ENCODE measurements at places on chromosomes 5 and 9. TPM values are rescaled to one million over a fixed set of nuclear protein-coding genes. Genes with fewer than 3 reads are reported as not detected.

Gene FABP6
- total RNA-seq, result not detected

Gene PDE6A
- not detected for total RNA-seq

Gene ABCA2
- total RNA-seq, result 31.4 TPM

Gene SPAG8
- total RNA-seq, result 1.5 TPM

Gene LCN15
- not detected for total RNA-seq

Gene SOHLH1
- not detected for total RNA-seq

Gene CXCL14
- total RNA-seq, result not detected

Gene PGM5
- not detected for total RNA-seq

DNA sequence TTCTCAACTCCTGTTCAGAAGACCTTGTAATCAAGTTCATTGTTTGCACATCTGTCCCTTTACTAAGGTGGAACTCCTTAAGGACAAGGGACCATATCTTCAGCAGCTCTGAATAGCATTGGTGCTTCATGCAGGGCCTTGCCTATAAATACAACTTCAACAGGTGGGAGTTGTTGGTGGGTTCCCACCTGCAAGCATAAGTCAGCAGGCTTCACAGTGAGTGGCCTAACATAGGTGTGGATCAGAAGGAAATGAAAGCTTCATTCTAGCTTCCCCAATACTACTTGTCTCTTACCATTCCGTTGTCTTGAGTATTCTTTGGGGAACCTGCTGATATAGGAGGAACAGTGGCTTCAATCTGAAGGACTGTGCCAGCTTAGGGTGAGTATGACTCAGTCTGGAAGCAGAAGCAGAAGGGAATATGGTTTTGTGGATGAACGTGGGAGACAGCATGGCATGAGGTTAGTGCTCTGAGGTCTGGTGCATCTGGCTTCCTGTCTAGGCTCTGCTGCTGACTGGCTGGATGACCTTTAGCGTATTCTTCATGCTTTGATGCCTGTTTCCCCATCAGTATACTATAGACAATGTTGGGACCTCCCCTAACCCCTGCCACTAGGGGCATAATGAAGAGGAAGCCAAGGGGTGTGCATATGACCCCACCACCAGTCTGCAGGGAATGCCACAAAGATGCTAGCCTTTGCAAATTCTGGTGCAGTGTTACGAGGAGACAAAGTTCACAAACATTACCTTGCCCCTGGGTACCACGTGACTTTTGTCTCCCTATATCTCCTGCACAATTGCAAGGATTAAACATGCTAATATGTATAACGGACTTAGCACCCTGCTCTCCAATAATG is 192.3 kb downstream of the PALM2AKAP2 start:
- no peak for DNase-seq

DNA sequence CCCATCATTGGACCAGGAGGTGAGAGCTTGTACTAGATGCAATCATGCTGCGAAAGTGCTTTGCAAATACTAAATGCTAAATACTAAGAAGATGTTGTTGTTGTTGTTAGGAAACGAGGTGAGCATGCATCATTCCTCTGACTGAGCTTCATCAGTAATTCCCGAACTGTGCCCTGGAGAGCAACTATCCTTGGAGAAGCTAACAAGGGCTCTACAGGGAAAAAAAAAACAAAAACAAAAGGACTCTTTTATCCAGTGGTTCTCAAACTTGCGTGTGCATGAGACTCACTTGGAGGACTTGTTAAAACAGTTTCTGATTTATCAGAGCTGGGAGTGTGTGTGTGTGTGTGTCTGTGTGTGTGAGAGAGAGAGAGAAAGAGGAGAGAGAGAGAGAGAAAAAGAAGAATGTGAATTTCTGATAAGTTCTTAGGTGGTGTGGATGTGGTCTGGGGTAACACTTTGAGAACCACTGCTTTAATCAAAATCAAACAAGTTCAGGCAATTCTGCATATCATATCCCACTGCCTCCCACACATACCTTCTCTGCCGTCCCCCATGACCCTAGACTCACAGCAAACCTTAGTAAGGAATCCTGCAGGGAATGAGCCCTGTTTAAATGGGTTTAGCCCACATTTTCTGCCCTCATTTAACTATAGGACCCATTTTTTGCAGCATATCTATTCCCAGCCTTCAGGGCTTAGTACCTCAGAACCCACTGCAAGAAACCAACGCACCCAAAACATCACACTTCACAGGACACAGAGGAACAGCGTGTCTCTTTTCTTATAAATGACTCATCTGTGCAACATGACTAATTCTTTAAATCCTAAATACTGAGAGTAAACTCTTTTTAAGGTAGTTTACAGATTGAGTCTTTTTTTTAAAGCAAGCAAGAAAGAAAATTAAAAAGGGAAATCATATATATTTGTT is 48.9 kb downstream of the PDE6A start:
- no peak for DNase-seq

GRCh38 chr5:72889324-72889723 is 66.5 kb upstream of the FCHO2 start:
- no peak for DNase-seq

DNA sequence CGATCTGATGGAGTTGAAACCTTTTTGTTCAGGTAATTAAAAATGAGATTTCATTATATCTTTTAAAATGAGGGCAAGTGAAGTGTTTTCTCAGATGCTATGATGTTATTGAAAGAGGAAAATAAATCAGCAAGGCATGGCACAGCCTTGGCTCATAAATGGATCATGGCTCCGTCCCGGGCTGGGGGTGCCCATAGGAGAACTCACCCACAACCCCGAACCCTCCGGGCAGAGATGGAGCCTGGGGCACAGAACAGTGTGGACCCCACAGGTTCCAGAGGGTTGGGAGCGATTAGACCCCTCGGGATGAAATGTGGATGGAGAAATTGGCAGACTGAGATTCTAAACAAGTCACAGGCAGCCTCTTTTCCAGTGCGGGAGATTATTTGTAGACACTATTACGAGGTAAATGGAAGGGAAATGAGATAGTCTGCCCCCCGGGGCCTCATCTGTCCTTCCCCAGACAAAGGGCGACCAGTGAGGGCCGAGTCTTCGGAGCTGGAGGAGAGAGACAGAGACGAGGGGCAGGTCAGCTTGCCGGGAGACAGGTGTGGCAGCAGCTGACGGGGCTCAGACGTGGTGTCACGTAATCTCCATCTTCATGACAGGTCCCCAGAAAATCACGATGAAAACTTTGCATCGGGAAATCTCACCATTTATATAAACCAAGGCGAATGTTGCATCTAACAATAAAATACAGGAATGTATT is 33.7 kb downstream of the NDUFS6 start:
- DNase-seq, result no peak

DNA sequence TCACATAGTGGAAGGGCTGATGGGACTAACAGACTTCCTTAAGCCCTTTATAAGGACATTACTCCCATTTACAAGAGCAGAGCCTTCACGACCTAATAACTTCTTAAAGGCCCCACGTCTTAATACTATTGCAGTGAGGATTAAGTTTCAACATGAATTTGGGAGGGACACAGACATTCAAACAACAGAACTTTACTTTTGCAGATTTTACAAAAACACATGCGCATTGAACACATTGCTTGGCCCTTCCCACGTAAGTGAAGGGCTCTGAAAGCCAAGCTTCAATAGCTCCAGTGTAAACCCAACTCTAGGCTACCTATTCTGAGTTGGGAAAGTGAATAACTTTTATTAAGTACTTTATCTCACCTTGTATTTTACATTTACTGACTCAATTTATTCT is 53.8 kb upstream of the DNAH5 start:
- no peak for DNase-seq

DNA sequence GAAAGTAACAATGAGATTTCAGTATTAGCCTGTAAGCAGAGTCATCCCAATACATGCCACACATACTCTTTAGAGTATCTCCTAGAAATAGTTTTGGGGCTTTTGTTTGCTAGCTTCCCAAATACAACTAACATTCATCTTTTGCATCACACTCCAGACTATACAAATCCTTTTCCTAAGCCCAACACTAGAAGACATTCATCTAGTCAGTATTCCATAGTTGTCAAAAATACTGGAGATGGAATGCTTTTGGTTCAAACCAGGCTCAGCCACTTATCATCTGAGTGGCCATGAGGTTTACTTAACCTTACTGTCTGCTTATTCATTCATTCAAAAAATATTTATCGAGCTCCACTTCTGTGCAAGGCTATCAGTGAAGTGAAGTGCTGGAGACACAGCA is 205.1 kb upstream of the SGCD start:
- DNase-seq, result no peak

- DNase-seq, result no peak
Measured at GRCh38 chr5:92992073-92992472, 588.9 kb downstream of the NR2F1-AS1 start.

DNA sequence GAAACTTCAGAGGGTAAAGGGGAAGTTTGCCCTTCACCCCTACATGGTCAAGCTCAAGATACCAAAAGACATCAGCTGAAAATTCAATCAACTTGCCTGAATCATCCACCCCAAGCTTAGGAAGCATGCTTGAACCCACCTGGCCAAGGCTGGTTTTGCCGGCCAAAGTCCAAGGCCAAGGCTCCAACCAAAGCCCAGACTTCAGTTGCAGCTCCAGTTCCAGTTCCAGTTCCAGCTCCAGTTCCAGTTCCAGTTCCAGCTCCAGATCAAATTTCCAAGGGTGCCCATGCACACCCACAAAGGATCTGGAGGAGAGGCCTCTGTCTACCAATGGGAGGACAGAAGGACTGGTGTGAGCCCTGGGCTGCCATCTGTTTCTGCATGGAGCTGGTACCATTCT is 4.6 kb upstream of the SERINC5 start:
- no peak for DNase-seq

DNA sequence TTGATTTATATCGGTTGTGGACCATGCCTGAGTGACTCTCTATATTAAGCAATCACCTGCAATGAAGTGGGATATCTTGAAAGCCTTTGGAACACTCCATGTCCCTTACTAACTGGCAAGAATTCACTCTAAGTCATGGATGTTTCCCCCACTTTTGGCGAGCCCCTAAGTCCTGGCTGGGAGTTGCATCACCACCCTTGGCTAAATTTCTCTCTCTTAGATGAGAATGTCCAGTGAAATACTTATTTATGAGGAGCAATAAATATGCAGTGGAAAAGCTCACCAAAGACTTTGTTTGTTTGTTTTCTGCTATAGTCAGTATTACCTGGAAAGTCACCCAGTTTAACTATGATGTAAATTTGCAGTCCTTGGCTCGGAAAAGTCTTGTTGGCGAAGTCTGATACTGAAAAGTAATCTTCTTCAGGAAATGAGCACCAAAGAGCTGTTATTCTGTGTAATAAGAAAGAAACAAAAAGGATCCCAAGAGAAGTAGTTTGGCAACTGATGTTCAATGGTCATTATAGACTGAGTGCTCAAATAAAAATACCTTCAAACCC is 333.8 kb downstream of the DMRT2 start:
- no peak for DNase-seq

- DNase-seq, result no peak
Measured at GRCh38 chr9:27393054-27393846, 96.3 kb upstream of the EQTN start.

DNA sequence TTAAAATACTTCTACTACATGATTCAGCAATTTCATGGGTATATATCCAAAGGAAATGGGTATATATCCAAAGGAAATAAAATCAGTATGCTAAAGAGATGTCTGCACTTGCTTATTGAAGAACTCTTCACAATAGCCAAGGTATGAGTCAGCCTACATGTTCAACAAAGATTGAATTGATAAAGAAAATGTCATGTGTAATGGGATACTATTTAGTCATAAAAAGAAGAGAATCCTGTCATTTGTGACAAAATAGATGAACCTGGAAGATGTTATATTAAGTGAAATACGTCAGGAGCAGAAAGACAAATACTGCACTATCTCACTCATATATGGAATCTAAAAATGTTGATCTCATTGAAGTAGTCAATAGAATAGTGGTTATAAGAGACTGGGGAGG is 944.5 kb upstream of the CTNND2 start:
- DNase-seq, result no peak

DNA sequence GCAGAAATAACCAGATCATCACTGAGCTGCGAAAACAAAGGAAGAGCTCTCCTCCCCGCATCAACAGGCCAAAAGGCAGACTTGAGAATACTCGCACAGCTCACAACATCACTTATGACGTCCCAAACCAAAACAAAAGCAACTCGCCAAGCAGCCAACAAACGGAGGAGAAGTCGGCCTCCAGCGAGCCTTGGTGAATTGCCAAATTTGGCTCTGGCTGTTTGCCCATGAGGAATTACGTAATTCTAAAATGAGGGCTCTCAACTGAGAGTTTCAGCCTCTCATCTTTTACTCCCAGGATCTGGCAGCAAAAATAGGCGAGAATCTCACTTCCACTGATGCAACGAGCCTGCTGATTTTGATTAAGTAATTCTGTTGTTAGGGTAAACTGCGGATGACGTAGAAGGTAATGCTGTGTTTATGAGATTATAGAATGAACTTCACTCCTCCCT is 51.7 kb upstream of the SEMA6A start:
- no peak for DNase-seq

DNA sequence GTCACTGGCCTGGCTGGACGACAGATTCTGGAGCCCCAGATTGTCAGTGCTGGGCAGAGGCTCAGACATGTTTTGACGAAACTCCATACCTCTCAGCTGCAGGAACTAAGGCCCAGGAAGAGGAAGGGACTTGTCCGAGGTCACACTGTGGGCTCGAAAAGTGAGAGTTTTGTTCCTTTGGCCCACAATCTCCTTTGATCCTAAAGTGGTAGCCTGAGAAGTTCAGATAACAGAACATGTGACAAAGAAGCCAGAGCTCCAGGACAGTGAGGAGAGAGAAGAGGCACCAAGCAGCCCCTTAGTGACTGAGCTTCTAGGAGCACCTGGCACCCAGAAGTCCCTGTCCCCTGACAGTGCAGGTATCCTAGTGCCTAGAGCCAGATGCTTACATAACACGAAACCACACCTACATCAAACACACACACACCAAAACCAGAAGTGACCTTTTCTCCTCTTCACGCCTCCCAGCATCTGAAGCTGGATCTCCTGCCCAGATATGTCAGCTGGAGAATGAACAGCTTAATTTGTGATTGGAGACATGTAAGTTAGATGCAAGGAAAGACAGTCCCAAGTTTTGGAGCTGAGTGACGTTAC is 88.9 kb downstream of the ADRB2 start:
- no peak for DNase-seq

- DNase-seq, result no peak
Measured at GRCh38 chr5:53350991-53351770, 129.2 kb upstream of the FST start.

DNA sequence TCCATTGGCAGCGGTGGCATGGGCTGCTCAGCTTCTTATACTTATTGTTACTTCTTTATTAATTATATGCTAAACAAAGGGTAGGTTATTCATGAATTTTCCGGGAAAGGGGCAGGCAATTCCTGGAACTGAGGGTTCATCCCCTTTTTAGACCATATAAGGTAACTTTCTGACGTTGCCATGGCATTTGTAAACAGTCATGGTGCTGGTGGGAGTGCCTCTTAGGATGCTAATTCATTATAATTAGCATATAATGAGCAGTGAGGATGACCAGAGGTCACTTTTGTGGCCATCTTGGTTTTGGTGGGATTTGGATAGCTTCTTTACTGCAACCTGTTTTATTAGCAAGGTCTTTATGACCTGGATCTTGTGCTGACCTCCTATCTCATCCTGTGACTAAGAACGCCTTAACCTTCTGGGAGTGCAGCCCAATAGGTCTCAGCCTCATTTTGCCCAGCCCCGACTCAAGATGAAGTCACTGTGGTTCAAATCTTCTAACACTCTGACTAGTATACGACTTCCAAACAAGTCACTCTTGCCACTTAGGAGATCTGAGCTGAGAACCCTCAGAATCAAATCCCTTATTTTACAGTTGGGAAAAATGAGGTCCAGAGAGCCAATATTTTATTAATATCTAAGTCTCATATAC is 237.5 kb downstream of the TRIM32 start:
- no peak for DNase-seq

- DNase-seq, result no peak
Measured at GRCh38 chr5:135235551-135236227, 163.3 kb downstream of the MACROH2A1 start.

- no peak for DNase-seq
Measured at GRCh38 chr9:93654351-93654961, 78.1 kb downstream of the PHF2 start.
